ENCODE measurements at places on chromosomes 13 and 19.

DNA sequence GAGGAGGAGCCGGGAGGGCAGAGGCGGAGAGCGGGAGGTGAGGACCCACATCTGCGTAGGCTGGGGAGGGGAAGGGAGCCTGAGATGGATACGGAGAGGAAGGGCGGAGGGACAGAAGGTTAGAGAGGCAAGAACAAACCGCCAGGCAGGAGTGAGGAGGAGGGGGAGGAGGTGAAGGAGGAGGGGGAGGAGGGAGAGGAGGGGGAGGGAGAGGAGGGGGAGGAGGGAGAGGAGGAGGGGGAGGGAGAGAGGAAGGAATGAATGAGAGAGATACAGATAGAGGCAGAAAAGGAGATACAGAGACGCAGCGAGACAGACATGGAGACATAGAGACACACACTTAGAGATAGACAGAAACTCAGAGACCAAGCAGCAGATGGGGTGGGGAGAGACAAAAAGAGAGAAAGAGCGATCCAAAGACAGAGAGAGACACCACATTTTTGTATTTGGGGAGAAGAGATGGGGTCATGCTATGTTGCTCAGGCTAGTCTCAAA is 782 bp upstream of the CA11 start:
- no peak for DNase-seq

DNA sequence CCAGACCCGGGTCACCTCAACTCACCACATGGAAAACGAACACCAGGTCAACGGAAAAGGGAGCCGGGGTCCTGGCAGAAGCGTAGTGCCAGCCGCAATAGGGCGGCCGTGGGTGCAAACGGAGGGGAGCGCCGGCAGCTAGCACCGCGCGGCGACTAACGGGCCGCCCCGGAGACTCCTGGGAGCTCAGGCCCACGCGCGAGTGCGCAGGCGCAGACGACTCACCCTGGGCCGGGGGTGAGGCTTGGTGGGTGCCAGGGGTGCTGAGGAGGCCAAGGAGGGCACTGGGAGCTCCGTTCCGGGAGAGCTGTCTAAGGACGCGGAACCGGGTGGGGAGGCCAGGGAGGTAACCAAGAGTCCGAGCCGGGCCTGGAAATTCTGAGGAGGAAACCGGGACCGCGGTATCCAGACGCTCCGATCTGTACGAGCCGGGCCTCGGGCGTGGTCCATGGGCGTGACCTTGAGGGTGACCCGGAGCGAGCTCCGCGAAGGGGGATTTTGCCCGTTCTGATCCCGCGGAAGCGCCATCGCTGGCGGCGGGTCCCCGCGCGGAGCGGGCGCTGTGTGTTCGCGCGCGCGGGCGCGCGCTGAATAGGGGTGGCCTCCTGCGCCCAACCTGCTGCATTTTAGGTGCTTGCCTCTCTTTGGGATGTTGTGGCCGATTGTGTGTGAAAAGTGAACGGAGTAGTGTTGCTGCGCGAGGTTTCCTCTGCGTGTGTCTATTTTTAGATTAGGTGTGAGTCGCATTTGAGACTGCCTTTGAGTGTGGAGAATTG is at the start of gene ZNF382:
TSS of gene ZNF382 (plus strand) at position 213 of the 776 bp plus-strand sequence. CDS start 4,602 bp downstream, outside the sequence.
- peak; percentile 30 for DNase-seq

- no peak for DNase-seq
Measured at GRCh38 chr19:8248348-8249328, 39.5 kb downstream of the CERS4 start.

- DNase-seq: no peak
Measured at GRCh38 chr13:37741536-37741935, 128.0 kb downstream of the TRPC4 start.

GRCh38 chr19:33395561-33396550 is 22.3 kb downstream of the CEBPG start:
- DNase-seq: no peak

- DNase-seq: no peak
Measured at GRCh38 chr13:27493981-27494380, 43.6 kb upstream of the MTIF3 start.
